NCI-H1694 (cell line): ENCODE measurements at places on chromosomes 3 and 15.

- no peak for DNase-seq
Measured at GRCh38 chr15:33344111-33344510, 33.3 kb downstream of the RYR3 start.

- no peak for DNase-seq
Measured at GRCh38 chr15:101193806-101194545, 57.9 kb downstream of the CHSY1 start.

GRCh38 chr15:48643776-48644466, 1.6 kb downstream of the FBN1 start:
- DNase-seq = no peak

GRCh38 chr3:150984066-150984465, 11.5 kb upstream of the CLRN1 start:
- no peak for DNase-seq

GRCh38 chr3:65902304-65902793, 136.4 kb downstream of the MAGI1 start:
- DNase-seq = no peak

DNA sequence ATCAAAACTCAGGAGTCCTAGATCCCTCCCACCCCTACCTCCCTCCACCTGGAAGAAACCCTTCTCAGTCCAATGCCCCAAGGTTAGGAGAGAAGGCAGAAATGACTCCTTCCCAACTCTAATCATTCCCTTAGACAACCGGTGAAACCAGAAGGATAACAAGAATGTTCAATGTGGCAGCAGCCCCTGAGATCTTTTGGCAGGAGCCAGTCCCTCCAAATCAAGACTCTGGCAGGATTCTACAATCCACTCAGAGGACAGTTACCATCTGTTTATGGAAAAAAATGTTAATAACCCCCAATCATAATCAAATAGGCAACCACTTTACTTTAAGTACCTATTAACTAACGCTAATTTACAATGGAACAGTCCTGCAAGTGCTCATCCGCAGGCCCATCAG, 136.5 kb downstream of the NTRK3 start:
- DNase-seq = no peak

- DNase-seq = no peak
Measured at GRCh38 chr15:101637919-101638318, 14.3 kb downstream of the TM2D3 start.

DNA sequence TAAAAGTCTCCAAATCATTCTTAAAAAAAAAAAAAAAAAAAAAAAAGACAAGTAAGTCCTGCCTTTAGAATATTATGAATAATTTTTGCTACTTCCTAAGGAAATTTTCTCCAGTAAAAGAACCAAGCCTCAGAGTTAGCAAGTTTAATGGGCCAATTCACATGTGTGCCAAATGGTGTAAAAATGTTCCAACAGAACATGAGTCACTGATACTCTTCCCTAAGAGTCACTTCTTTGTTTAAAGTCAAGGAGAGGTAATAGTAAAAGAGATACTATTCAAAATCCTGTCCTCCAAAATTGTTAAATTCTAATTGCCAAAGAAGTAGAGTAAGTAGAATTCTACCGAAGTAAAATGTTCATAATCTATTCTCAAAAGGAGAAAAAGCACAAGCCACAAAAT, 17.7 kb upstream of the CPA3 start:
- no peak for DNase-seq

- no peak for DNase-seq
Measured at GRCh38 chr3:44661189-44661588, 12.7 kb downstream of the ZNF35 start.

DNA sequence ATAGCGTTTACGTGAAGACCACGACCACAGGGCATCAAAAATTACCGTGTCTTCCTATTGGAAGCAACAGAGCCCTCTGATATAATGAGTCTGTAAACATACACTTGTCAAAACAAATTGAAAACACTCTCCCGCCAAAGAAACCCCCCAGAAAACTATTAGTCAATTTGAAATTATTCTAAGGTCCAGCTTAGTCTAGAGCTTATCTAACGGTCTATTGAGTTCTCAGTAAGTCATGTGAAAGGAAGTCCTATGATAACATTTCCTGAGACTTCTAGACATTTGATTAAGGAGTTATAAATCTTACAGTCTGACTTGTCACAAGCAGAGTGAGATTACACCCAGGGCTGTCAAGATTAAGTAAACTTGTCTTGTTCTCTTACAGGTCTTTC, 356.3 kb downstream of the FOXP1 start:
- no peak for DNase-seq

DNA sequence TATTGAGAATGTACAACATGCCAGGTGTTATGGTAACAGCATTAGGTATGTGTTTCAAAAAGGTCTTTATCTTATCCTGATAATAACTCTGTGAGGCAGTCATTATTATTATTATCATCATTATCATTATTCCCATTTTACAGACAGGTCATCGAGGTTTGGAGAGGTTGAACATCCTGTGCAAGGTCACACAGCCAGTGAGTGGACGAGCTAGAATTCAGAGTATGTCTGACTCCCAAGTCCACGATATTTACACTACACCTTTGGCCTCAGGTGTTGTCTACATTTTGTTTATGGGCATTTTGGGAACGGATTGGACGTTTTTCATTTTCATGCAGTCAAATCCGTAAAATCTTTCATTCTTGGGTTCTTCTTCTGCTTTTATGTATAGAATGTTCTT, 24.0 kb downstream of the GLDN start:
- no peak for DNase-seq

GRCh38 chr15:47196048-47196447, 521.3 kb upstream of the SEMA6D start:
- DNase-seq = peak; percentile 79

- DNase-seq = no peak
Measured at GRCh38 chr3:25592510-25592968, 72.2 kb downstream of the TOP2B start.

DNA sequence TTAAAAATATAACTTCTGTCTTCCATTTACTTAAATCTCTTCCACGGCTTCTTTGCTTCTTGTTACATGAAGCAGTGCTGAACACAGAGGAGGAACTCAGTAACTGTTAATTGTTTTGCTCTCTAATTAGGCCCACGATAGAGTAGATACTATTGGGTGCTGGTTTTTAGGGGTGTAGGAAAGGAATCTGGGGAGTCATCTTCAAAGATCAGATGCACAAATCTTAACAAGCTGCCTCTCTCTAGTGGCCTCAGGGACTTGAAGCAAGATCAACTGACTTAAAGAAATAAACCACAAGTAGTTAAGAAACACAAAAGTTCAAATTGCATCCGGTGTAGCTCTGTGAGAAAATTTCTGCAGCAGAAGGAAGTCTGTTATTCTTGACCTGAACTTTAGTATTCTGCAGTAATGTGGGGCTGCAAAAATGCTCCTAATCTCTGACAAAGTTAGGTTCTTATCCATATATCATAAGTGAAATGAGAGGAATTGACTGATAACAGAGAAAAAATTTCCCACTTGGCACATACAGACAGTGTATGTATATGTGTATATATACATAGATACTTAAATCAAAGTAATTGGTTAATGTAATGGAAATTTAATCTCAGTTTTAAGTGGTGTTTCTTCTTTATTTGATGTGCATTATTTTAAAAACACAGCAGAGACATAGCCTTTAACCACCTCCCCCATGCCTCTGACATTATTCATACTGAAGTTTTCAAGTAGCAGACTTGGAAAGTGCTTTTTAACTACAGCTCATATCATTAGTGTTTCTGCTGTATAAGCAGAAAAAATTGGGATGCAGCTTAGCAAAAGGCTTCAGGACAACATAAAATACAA, 51.8 kb downstream of the CHST2 start:
- DNase-seq = no peak

GRCh38 chr3:11494131-11494916, 149.4 kb downstream of the VGLL4 start:
- no peak for DNase-seq

DNA sequence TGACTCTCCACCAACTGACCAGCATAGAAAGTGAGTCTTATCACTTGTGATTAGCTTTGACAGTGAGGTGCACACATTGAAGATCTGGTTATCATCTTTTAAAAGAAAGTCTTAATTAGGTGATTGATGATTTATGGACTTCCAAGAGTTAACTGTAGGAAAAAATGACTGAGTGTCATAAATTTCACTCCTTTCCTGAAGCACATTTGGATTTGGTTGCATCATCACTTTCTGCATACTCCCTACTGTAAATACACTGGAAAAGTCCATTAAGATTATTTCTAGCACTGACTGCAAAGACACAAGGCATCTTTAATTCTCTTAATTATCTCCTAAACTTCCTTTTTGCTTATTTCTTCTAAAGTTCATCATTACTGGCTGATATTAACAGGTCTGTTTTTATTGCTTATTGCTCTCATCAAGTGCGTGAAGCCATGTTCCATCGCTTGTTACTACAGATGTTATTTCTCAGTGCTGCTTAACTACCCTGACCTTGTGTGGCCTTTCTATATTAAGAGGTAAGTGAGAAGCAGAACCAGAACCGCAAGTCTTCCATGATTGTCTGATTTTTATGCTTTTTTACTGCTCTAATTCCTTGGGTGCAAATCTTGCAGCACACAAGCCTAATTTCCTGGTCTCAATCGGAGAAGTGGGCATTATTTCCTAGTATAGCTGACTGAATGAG, 153.2 kb downstream of the MEIS2 start:
- DNase-seq = no peak

DNA sequence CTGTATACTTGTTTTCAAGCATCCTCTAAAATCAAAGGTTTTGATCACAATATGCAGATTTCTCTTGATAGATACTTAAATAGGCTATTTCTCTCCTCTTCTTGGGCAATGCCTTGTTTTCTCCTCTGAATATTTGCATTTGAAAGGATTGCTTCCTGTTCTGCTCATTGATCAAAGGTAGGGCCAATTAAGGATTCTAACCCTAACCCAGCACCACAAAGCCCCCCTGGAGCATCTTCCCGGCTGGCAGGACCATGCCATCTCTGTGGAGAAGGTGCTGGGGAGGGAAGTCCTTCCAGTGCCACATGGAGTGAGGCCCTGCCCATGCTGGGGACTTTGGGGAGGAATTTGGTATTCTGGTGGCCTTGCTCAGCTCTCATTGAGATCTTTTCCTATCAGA, 11.3 kb upstream of the NIPA2 start:
- DNase-seq = no peak

DNA sequence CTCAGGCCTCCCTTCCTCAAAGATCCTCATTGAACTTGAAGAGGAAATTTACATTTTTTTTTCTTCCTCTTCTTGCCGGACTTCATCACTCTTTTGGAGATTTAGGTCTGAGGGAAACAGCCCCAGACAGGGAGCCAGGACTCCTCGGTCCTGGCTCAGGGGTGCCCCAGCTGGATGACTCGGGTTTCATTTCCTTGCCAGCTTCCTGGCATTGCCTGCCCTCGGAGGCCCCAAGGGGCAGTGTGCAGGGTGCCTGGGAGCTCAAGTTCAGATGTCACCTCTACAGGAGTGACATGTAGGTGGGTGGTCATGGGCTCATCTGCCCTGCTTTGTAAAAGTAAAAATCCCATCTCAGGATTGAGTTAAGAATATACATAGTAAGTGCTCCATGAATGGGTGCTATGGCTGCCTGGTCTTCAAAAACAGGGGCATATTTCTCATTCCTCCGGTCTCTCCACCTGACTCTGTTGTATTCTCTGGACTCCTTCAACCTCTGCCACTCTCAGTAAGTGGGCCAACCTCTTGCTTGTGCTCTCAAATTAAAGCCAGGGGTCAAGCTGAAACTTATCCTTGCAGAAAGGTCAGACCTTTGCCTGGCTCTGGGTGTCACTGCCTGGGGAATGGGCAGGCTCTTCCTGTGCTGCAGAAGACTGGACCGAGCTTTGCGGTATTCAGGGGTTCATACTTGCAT, 51.8 kb downstream of the SMAD6 start:
- DNase-seq = no peak

DNA sequence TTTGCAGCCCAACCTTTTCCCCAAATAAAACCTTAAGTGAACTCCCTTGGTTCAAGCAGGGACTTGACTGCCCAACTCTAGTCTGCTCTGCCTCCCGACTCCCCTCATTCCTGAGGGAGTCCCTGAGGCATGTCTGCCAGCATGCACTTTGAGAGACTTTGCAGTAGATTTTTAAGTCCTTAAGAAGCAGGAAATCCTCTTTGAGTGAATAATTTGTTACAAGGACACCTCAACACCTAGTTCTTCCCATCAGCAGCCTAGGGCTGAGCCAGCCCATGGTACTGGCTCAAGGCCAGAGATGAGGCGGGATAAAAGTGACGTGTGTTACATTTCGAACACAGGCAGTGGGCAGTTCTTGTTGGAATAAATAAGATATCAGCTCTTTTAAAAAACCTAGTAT, 204.3 kb upstream of the SLC2A2 start:
- DNase-seq = no peak

DNA sequence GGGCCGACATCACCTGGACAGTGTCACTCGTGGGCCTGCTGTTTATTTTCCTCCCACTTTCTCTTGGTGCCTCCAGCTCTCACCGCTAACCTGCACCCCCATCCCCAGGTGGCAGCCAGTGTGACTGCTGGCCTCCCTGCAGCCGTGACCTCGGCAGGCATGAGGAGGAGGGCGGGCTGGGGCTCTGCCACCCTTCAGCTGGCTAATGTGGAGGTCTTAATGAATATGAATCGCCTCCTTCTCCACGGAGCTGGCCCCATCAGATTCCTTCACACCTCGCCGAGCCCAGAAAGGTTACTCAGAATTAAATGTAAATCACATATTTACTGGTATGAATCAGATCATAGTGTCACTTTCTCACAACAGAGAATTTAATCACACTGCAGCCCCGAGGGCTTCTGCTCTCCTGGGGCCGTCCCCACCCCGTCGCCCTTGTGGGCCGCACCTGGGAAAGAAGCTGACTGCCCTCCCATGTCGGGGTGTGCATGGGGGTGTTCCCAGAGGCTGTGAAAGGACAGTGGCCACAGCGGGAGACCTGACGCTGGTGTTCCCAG, 171.1 kb upstream of the TLE3 start:
- no peak for DNase-seq

DNA sequence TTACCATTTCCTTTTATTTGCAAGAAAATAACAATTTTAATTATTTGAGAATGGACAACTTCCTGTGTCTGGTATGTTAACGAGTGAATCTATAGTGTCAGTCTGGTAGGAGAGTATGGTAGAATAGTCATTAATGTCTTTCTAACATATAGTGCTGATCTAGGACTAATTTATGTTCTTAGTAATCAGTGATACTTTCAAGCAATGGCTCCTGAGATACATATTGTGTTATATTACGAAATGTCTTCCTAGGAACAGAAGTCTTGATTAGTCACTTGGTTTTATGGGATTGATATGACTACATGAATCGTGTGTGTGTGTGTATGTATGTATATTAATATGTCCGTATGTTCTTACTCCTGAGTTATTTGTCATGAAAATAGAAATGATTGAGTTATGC, 66.6 kb upstream of the PAQR5 start:
- no peak for DNase-seq

- DNase-seq = no peak
Measured at GRCh38 chr3:98711426-98711825, 51.7 kb upstream of the ST3GAL6 start.
